Activated CD8-positive, alpha-beta T cell treated with anti-CD3 and anti-CD28 coated beads, Interleukin-2, amount 10 ng/mL, durations not matched to agents 7 days and 5 days (primary cell): ENCODE measurements at places on chromosomes 13 and 19. TPM values are rescaled to one million over a fixed set of nuclear protein-coding genes. Genes with fewer than 3 reads are reported as not detected.
A peak's percentile ranks its signal among the peaks of the same experiment; 100 is the strongest.

GRCh38 chr19:6490134-6490533 is 8.5 kb upstream of the DENND1C start:
- peaks cover 12% of the 10 kb centered on the region for H3K4me1 ChIP-seq
- H3K27me3 ChIP-seq: no peaks in the 10 kb centered on the region
- peak overlapping the region; percentile 63 for H3K4me3 ChIP-seq
- DNase-seq: no peak

Gene TUBA3C
- total RNA-seq: not detected

DNA sequence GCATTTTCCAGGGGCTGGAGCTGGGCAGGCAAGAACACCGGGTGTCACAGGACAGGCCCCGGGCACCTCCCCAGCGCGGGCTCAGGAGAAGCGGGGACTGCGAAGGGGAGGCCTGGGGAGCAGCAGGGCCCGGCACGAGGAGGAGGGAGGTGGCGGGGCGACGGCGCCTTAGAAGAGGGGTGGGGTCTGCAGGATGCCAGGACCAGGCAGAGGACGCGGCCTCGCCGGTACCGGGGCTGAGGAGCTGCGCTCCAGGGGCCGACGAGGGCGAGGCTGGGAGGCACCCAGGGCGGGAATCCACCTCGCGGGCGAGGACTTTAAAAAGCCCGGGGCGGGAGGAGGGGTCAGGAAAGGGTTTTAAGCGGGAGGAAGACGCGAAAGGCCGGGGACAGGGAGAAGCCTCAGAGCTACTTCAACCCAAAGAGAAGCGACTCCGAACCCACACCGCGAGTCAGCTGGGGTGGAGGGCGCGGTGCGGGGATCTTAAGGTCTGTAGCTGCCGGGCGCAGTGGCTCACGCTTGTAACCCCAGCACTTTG is 665 bp downstream of the ZNF347 start:
- no peaks in the 10 kb centered on the region for H3K27me3 ChIP-seq
- H3K4me1 ChIP-seq: peaks cover 24% of the 10 kb centered on the region
- H3K4me3 ChIP-seq: peak overlapping the region; percentile 84

Gene FOSB
- 154 TPM for total RNA-seq

GRCh38 chr19:16259385-16260159 is 61.9 kb downstream of the AP1M1 start:
- peak overlapping the region; percentile 10 for H3K27ac ChIP-seq
- H3K4me1 ChIP-seq: peaks cover 71% of the 10 kb centered on the region
- H3K4me3 ChIP-seq: peak overlapping the region; percentile 28
- peak; percentile 47 for DNase-seq
- peaks cover 16% of the 10 kb centered on the region for H3K27me3 ChIP-seq
- peaks cover 2% of the 10 kb centered on the region for H3K36me3 ChIP-seq

- peak; percentile 53 for DNase-seq
- peaks cover 12% of the 10 kb centered on the region for H3K36me3 ChIP-seq
- no peak overlapping the region for H3K27ac ChIP-seq
- H3K4me1 ChIP-seq: peaks cover 34% of the 10 kb centered on the region
- H3K27me3 ChIP-seq: no peaks in the 10 kb centered on the region
Observed at GRCh38 chr19:47228937-47229675, 1.9 kb downstream of the BBC3 start.

- peaks cover 47% of the 10 kb centered on the region for H3K4me1 ChIP-seq
- peaks cover 3% of the 10 kb centered on the region for H3K36me3 ChIP-seq
- no peak for DNase-seq
- peak overlapping the region; percentile 88 for H3K27ac ChIP-seq
- H3K27me3 ChIP-seq: peaks cover 2% of the 10 kb centered on the region
- peak overlapping the region; percentile 69 for H3K4me3 ChIP-seq
Observed at GRCh38 chr13:29953542-29953941, 103.1 kb upstream of the UBL3 start.

Gene TEX101
- not detected for total RNA-seq
